CD4-positive, alpha-beta T cell treated with Interleukin-21 for 1 hour (primary cell): ENCODE measurements at places on chromosomes 2 and 18.

DNA sequence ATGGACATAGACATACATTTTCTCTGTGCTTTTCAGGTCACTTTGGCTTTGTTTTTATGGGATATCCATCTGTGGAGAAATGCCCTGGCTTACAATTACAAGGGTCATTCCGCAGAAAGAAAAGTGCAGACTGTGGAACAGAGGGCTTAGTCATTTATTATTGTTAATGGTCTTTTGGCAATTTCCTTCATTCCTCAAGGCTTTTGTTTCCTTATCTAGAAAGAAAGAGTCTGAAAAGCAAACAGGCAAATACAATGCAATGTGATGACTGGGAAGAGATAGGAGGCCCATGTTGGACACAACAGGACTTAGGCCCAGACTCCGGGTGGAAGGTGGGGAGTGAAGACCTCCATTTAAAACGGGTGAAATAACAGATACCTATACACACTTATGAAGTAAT is 129.5 kb upstream of the CAVIN2 start:
- DNase-seq = no peak

GRCh38 chr18:57950542-57950941 is 93.5 kb upstream of the NEDD4L start:
- no peak for DNase-seq

DNA sequence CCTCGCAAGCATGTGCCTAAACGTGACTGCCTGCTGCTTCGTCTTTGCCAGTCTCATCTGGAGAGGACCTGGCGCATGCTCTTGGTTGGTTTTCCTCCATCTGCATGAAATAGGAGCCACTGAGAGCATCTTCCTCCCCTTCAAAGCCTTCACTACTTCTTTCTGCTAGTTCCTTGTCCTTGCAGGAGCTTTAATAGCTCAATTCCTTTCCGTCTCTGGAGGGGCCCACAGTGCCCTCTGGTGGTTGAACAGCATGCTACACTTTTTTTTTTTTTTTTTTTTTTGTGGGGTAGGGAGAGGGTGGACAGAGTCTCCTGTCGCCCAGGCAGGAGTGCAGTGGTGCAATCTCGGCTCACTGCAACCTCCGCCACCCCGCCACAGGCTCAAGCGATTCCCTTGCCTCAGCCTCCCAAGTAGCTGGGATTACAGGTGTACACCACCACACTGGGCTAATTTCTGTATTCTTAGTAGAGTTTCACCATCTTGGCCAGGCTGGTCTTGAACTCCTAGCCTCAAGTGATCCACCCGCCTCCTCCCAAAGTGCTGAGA is 59.6 kb downstream of the SP110 start:
- DNase-seq = peak; percentile 53

DNA sequence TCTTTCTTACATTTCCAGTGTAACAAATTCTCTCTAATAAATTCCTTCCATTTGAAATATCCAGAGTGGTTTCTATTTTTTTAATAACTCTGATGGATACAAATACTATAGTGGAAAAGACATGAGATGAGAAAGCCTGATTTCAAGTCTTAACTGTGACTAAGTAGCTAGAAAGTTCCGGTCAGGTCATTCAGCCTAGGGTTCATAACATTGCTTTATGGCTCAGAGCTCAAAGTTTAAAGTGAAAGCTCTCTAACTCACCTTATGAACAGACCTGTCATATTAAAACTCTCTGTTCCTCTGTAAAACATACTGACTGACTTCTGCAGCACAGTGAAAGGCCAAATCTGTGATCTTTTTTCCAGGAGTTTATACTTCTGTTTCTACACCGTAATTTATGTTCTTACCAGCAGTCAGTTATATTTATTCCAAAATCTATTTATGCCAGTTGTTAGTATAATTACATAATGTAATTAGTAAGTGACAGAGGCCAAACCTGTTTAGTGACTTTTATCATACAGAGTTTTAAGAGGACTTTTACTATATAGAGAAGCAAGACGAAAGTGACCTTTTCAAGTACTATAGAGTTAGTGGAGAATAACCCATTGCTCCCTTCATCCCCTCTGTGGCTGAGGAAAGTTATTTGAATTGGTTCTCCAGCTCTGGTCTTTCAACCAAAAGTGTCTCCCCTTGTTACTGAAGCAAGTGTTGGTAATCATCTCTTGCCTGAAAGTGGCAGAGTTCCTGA is 118.8 kb upstream of the PDE1A start:
- DNase-seq = no peak

DNA sequence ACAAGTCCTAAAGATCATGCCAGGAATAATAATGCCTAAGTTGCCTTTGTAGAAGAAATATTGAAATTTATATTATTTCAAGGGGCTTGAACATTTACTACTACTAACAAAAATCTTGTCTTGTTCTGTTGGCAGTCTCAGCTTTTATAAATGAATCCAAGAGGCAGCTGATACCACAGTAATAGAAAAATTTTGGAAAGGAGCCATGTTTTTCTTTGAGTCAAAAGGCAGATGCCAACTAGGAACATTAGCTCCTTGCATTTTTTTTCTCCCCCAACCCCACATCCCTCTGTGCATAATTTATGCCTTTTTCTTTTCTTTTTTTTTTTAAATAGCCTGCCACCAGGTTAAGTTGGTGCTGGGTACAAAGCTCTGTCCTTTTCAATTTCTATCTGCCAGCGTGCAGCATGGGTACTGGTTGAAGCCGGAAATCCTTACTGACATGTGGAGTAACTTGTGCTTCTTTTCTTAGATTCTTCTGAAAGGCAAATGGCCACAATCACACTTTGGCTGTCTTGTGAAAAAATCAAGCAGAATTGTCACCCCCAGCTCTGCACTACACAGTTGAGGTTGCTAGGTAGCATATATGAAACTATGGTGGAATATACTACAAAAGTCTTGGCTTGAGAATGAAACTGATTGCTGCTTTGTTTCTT is 98.8 kb downstream of the RHBDD1 start:
- no peak for DNase-seq

GRCh38 chr2:88574445-88574844 is 52.8 kb downstream of the EIF2AK3 start:
- DNase-seq = no peak

- DNase-seq = peak; percentile 50
Observed at GRCh38 chr2:171703574-171704347, 16.5 kb downstream of the DYNC1I2 start.

DNA sequence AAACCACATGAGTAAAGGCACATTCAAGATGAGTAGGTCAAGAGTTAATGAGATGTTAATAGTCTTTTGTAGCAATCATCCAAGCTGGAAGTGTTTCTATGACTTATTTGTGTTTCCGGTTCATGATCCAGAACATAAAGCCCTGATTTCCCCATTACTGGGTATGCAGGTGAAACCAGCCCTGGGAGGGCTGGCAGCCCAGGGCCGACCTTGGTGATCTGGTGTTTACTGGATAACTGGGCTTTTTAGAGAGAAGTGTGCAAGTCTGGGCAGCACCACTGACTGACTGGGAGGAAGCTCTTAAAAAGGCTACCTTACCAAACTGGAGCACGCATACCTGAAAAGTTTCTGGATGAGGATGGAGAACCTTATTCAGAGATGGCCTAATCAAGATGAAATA is 431.6 kb upstream of the VRK2 start:
- DNase-seq = no peak

GRCh38 chr2:64404743-64405142 is 49.2 kb upstream of the LGALSL start:
- DNase-seq = no peak

GRCh38 chr2:208467564-208467963 is 61.0 kb downstream of the PTH2R start:
- DNase-seq = no peak

DNA sequence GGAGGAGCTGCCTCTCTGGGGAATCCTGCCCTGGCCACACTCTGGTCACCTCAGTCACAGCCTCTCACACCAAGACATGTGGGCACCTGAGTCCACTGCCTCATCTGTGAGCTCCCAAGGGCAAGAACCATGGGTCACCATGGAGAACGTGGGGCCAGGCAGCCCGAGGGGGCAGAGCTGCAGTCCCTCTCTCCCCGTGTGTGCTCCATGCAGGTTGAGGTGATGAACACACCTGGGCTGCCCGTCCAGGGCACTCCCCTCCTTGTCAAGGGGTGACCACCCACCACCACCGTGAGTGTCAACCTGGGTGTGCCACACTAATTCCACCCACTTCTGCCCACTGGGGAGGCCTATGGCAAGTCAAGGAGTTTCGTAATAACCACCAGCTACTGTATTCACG is 159.6 kb upstream of the RAB6C start:
- DNase-seq = no peak

- DNase-seq = no peak
Observed at GRCh38 chr2:170582313-170582712, 132.8 kb upstream of the SP5 start.

- DNase-seq = peak; percentile 40
Observed at GRCh38 chr2:241762321-241762932, 14.2 kb upstream of the GAL3ST2 start.

DNA sequence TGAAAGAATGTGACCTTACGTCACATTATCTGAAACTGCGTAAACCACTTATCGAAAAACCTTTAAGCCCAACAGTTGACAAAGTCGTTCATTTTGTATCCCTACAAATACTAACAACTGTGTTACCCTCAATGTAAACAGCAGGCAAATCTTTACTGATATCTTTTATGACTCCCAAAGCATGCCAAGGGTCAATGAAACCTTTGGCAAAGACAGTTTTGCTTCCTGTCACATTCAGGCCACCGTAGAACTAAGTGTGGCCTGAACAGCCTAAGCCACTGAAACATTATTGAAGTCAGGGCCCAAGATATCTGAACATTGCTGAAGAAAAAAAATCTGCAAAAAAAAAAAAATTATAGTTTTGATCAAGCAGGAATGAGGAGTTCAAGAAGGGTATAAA is 77.3 kb downstream of the FAM124B start:
- DNase-seq = no peak

GRCh38 chr2:26462511-26463243 is 15.2 kb downstream of the OTOF start:
- DNase-seq = no peak

DNA sequence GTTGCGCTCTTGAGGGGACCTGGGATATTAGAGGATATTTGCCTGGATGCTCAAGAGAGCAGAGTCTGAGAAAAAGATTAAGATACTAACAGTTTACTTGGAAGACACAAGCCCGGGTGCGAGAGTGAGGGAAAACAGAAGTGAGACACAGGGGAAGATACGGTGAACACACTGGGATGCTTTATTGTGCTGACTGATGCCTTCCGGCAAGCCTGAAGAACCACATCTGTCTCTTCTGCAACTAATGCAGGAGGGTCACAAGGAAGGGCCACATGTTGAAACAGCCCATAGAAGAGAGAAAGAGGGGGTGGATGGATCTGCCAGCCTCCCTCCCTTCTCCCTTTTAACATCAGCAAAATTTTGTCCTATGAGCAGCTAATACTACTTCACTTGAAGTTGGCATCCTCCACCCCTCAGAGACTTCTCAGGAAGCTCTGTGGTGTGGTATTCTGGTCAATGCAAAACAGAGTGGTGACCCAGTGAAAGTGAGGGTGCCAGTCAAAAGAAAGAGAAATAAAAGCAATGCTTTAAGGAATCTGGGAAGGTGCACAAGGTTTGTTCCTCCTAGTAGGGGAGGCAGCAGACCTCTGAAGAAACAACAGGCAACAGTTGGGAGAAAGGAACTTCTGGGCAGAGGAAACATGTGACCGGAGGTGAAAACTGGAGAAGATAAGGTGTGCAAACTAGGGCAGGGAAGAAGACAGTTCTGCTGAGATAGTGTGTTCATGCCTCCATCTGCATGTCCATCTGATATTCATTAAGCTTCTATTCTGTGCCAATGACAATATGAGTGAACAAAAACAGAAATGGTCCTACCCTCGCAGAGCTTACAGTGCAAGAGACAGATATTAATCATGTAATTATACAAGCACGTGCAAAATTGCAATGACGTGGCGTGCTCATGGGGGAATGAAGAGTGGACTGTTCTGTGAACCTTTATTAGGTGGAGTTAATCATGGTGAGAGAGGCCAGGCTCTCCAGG is 107.1 kb downstream of the LYPD6B start:
- DNase-seq = no peak

- DNase-seq = no peak
Observed at GRCh38 chr2:30772021-30772705, 35.1 kb downstream of the CAPN13 start.

DNA sequence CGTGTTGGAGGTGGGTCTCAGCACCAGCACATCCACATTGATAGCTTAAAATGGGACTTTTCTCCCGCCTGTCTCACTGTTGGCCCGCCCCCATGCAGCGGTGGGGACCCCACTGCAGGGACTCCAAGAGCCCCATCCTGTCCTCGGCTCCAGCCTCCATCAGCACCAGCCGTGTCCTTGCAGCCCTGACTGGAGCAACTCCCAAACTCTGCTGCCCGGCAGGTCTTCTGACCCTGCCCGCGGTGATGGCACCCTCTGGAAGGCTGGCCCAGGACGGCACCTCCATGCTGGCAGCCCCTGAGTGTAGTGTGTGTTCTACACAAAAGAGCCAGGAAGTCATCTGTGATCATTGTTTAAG is 41.6 kb upstream of the KCNG2 start:
- DNase-seq = no peak

- DNase-seq = no peak
Observed at GRCh38 chr2:20596973-20597859, 53.7 kb downstream of the HS1BP3 start.

DNA sequence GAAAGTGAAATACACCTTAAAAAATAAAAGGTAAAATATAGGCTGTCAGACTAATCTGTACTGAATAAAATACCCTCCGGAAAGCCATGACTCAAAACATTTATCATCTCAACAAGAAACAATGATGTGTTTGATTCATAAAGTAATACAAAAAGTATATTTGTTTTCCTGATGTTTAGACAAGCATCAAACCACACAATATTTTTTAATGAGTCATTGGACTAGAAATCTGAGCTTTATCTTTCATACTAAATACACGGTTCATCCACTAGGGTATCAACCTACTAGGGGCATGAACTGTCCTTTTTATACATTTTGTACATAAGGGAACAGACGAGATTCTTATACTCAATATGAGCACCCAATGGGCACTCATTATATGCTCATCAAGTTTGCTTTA is 31.3 kb downstream of the CD226 start:
- no peak for DNase-seq
